ENCODE measurements at places on chromosomes 6 and 20.

DNA sequence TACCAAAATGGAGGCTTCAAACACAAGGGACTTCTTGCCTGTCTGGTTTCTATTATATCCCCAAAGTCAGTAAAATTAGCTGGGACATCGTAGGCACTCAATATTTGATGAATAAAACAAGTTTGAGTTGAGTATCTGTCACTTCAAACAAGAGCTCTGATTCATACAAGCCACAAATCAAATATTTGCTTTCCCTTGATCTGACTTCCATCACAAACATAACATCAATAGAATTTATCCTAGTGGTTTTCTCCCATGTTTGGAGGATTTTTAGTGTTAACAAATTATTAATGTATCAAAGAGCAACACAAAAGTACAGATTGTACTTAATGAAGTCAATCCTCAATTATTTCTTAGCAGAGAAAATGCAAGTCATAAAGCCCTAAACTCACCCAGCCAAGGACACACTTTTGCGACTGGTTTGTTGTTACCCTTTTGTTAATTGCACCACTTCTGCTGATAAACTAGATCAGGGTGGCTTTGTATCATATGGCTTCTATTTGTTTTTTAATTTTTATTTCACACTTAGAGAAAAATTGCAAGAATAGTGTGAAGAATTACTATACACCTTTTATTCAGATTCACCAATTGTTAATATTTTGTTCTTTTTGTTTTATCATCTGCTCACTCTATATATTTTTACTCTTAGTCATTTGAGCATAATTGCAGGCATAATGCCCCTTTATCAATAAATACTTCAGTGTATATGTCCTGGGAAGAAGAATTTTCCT is 117.4 kb upstream of the PRDM1 start:
- no peak for DNase-seq

DNA sequence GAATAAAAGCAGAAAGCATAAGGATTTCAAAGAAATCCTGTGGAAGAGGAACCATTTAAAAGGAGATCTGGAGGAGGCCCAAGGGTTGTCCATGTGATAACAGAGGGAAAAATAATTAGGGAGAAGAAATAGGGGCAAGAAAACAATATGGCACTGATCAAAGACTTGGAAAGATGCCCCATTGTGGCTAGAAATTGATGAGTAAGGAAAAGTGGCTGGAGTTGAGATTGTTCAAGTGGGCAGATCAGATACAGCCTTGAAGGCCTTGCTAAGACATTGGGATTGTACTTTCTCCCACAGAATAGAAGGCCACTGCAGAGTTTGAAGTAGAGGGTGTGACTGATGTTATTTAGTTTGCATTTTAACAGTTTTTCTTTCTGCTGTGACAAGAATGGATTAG is 213.3 kb downstream of the CBLN4 start:
- no peak for DNase-seq

GRCh38 chr6:170450916-170451761 is 102.0 kb downstream of the PSMB1 start:
- DNase-seq: no peak

DNA sequence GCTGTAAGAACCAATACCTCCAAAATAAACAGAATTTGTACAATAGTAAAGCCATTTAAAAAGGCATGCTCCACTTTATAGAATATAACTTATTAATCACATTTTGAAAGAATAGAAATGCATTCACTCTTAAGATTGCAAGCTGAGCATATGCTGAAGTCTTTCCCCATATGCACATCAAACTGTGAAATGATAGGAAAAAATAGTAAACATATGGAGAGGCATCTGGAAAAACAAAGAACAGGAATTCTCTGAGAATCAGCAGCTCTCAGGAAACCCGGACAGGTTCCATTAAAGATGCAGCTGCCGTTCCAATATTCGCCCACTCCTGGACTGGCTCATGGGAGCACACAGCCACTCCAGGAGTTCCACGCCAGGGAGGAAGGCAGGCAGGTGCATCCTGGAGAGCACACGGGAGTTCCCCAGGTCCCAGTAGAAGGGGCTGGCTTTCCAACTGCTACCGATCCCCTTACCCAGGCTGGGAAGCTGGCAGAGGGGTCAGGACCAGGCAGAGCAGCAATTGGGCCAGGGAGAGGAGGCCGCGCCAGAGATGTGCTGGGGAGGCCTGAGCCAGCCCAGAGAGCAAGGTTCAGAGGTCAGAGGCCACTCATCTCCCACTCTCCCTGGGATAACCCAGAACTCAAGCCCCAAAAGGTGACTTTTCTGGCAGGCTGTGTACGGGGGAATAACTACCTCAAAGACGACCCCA is 111.1 kb downstream of the DLL1 start:
- DNase-seq: no peak

DNA sequence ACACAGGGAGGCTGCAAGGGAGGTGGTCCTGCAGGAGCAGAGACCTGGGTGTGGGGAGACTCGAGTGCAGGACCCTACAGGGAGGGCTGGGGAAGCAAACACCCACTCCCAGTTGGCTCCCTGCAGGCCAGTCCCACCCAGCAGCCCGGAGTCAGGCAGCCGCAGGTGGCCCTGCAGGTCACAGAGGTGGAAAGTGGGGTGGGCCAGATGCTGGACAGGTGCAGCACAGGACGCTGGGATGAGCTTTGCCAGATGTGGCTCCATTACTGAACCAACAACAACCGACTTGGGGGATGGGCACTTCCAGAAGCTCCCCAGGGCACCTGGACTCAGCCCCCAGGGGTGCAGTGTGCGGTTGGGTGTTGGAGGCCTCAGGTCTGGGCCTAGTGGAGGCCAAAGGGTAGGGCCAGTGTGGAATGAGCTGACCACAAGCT is 26.6 kb upstream of the MYT1 start:
- DNase-seq: no peak

DNA sequence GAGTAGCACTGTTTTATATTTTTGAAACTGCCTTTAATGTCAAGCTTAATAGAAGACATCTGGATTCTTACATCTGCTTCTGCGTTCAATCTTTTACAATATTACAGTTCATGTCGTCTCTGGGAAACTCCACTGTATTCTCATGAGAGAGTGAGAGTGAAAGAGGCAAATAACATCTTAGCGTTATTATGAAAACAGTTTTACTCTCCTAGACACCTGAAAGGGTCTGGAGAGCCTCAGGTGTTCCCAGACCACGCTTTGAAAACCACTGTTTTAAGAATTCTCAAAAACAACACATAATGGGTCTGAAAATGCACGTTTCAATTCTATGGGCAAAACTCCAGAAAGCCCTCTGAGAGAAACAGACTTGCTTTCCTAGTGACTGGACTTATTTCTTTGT is 63.3 kb downstream of the ARHGAP18 start:
- no peak for DNase-seq

- DNase-seq: peak; percentile 83
Measured at GRCh38 chr6:125314009-125314581, 12.3 kb upstream of the HDDC2 start.

- no peak for DNase-seq
Measured at GRCh38 chr6:116571683-116572000, 338 bp downstream of the RWDD1 start.

- DNase-seq: no peak
Measured at GRCh38 chr6:3848380-3848779, 793 bp upstream of the FAM50B start.

GRCh38 chr6:44942798-44943197 is 385.3 kb upstream of the RUNX2 start:
- DNase-seq: no peak

- no peak for DNase-seq
Measured at GRCh38 chr20:15345287-15345686, 1007.9 kb upstream of the FLRT3 start.

- DNase-seq: peak; percentile 97
Measured at GRCh38 chr6:4135665-4136353, 434 bp upstream of the ECI2 start.

- peak; percentile 70 for DNase-seq
Measured at GRCh38 chr6:38871741-38872568, 156.8 kb downstream of the DNAH8 start.

GRCh38 chr20:10005885-10006284 is 28.9 kb upstream of the ANKEF1 start:
- DNase-seq: no peak

- DNase-seq: no peak
Measured at GRCh38 chr20:49695830-49696229, 17.8 kb downstream of the B4GALT5 start.

GRCh38 chr6:21147995-21148394 is 445.6 kb upstream of the SOX4 start:
- DNase-seq: no peak

- peak; percentile 28 for DNase-seq
Measured at GRCh38 chr6:45949256-45949655, 66.4 kb downstream of the CLIC5 start.

- DNase-seq: no peak
Measured at GRCh38 chr6:291204-291696, 1.0 kb upstream of the DUSP22 start.

- no peak for DNase-seq
Measured at GRCh38 chr20:34362502-34363061, 491 bp upstream of the ITCH start.

DNA sequence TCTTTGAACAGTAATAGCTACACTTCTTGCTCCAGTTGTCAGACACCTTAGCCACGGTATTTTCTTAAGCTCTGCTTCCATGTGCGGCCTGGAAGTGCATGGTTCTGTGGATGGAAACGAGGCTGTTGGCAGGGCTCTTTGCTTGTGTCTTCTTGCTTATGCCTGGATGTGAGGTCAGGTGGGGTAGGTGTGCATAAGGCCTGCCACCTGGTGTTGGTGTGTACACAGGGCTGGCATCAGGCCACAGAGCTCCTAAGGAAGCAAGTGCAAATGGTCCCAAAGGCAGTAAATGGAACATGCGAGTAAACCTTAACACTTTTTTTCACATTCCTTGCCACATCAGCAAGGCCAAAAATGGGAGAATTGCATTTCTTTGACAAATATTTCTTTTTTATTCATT is 158.1 kb upstream of the GMDS start:
- DNase-seq: no peak

GRCh38 chr6:33723371-33724085 is 12.0 kb upstream of the UQCC2 start:
- no peak for DNase-seq

All from astrocyte of the hippocampus (primary cell).